Upper lobe of right lung (tissue), 1 donor: ENCODE measurements at places on chromosomes 16 and 17. TPM values are rescaled to one million over a fixed set of nuclear protein-coding genes. Genes with fewer than 3 reads are reported as not detected.

GRCh38 chr16:57208926-57209325 is 22.8 kb downstream of the RSPRY1 start:
- peaks cover 94% of the 10 kb centered on the region for H3K36me3 ChIP-seq
- no peak overlapping the region for H3K4me3 ChIP-seq
- H3K4me1 ChIP-seq, result no peaks in the 10 kb centered on the region
- H3K27ac ChIP-seq, result no peak overlapping the region
- DNase-seq, result no peak

DNA sequence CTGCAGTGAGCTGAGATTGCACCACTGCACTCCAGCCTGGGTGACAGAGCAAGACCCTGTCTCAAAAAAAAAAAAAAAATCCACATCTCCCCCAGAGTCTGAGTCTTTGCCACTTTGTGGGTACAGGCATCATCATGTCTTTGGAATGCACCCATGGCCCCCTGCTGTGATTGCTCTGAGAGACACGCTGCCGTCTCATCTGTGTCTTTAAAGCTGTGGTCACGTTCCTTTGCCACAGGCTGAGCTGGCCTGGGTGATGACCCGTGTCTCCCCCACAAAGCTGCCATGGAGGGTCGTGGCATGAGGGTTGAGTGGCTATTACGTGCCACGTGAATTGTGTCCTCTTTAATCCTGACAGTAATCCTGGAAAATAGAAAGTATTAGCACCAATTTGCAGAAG is 20.2 kb downstream of the CRISPLD2 start:
- H3K4me3 ChIP-seq, result no peak overlapping the region
- peaks cover 5% of the 10 kb centered on the region for H3K27me3 ChIP-seq
- DNase-seq, result no peak

- no peaks in the 10 kb centered on the region for H3K27me3 ChIP-seq
- DNase-seq, result no peak
- H3K27ac ChIP-seq, result no peak overlapping the region
- H3K4me1 ChIP-seq, result peaks cover 19% of the 10 kb centered on the region
- H3K4me3 ChIP-seq, result no peak overlapping the region
These were observed 2.1 kb upstream of the GPS2 start for GRCh38 chr17:7317161-7317803.

GRCh38 chr17:63039342-63039741 is 73.3 kb downstream of the TANC2 start:
- DNase-seq, result no peak
- H3K4me1 ChIP-seq, result peaks cover 5% of the 10 kb centered on the region
- H3K4me3 ChIP-seq, result no peak overlapping the region
- H3K36me3 ChIP-seq, result no peaks in the 10 kb centered on the region
- no peaks in the 10 kb centered on the region for H3K27me3 ChIP-seq

GRCh38 chr16:68372381-68372720 is 61.5 kb downstream of the PRMT7 start:
- H3K4me3 ChIP-seq, result no peak overlapping the region
- DNase-seq, result no peak
- no peak overlapping the region for H3K27ac ChIP-seq
- no peaks in the 10 kb centered on the region for H3K36me3 ChIP-seq
- H3K4me1 ChIP-seq, result no peaks in the 10 kb centered on the region

The CMTM1 gene
- total RNA-seq, result 8.4 TPM

The NUP93 gene
- 57.2 TPM for total RNA-seq

The NEK8 gene
- total RNA-seq, result 8.4 TPM

The TBC1D28 gene
- not detected for total RNA-seq

DNA sequence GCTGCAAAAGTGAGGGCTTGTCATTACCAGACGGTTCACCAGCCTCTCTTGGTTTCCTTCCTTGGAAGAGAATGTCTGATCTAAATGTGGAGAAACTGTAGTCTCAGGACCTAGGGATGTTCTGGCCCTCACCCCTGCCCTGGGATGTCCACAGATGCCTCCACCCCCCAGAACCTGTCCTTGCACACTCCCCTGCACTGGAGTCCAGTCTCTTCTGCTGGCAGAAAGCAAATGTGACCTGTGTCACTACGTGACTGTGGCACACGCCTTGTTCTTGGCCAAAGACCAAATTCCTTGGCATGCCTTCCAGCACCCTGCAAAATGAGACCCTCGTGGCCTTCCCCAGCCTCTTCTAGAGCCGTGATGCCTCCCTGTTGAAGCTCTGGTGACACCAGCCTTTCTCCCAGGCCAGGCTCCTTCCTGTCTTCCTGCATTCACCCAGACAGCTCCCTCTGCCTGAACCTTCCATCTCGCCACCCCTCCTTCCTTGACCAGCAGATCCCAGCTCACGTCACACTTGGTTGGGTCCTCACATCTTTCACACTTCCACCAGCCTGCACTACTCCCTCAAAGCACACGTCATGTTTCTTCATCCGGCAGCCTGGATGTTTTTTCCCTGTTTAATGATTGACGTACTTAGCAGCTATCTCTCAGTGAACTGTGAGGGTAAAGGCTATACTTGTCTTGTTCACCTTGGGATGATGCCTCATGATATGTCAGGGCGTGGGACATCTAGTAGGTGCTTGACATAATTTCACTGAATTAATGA is 4.3 kb downstream of the ZNF768 start:
- no peak overlapping the region for H3K4me3 ChIP-seq
- H3K27me3 ChIP-seq, result no peaks in the 10 kb centered on the region

DNA sequence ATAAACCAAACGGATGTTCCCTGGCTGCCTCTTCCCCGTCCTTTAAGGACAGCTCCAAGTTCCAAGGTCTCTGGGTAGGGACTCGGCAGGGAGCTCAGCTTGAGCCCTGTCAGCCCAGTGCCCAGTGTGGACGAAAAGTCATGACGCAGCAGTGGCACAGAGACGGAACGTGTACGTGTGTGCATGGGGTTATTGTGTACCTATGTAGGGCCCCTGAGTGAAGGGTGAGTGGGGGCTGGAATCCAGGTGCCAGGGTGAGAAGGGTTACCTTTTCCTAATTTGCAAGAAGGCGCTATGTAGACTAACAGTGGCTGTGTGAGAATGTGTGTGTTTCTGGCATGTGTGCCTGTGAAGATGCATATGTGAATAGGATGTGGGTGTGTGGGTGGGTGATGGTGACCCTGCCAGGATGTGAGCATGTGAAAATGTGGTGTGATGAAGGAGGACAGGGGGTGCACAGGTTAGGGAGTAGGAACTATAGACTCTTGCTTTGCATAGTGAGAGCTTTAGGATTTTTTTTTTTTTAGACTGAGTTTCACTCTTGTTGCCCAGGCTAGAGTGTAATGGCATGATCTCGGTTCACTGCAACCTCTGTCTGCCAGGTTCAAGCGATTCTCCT is 6.0 kb downstream of the SCN4A start:
- no peaks in the 10 kb centered on the region for H3K27me3 ChIP-seq
- H3K27ac ChIP-seq, result no peak overlapping the region
- DNase-seq, result no peak
- H3K4me1 ChIP-seq, result peaks cover 4% of the 10 kb centered on the region
- H3K36me3 ChIP-seq, result no peaks in the 10 kb centered on the region
- no peak overlapping the region for H3K4me3 ChIP-seq

GRCh38 chr17:17495536-17496188 is 533 bp downstream of the RASD1 start:
- peak overlapping the region; percentile 68 for H3K4me3 ChIP-seq
- peak; percentile 77 for DNase-seq
- peaks cover 18% of the 10 kb centered on the region for H3K4me1 ChIP-seq

GRCh38 chr17:14803826-14804225 is 461.3 kb downstream of the PMP22 start:
- no peaks in the 10 kb centered on the region for H3K4me1 ChIP-seq
- no peak for DNase-seq
- no peak overlapping the region for H3K27ac ChIP-seq

The KRT9 gene
- not detected for total RNA-seq

- H3K27ac ChIP-seq, result peak overlapping the region; percentile 60
- H3K27me3 ChIP-seq, result no peaks in the 10 kb centered on the region
- H3K36me3 ChIP-seq, result peaks cover 4% of the 10 kb centered on the region
- H3K4me1 ChIP-seq, result no peaks in the 10 kb centered on the region
- peak overlapping the region; percentile 4 for H3K4me3 ChIP-seq
These were observed 87.8 kb downstream of the TUBD1 start for GRCh38 chr17:59804901-59805465.

- no peak for DNase-seq
- H3K27me3 ChIP-seq, result no peaks in the 10 kb centered on the region
- H3K27ac ChIP-seq, result no peak overlapping the region
- peaks cover 8% of the 10 kb centered on the region for H3K4me1 ChIP-seq
These were observed 331.4 kb upstream of the CDH5 start for GRCh38 chr16:66035096-66035495.

DNA sequence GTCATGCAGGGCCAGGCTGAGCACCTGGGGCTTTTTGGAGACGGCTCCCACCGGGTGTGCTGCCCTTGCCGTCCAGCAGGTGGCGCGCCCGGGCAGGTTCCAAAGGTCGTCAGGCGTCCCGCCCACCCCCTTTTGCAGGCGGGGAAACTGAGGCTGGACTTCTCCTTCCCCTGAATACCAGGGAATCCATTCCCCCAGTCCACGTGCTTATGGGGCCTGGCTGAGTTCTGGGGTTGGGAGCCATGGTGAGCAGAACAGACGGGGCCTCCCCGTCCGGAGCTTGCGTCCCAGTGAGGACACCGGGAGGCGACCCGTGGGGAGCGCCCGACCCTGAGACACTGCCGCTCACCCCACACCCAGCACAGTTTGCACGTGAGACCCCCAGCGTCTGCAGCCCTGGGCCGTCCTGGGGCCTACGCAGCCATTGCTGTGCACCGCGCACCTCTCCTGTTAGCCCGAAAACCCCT is 51.8 kb upstream of the JPH3 start:
- H3K27me3 ChIP-seq, result no peaks in the 10 kb centered on the region
- no peak overlapping the region for H3K4me3 ChIP-seq
- peaks cover 8% of the 10 kb centered on the region for H3K4me1 ChIP-seq
- no peak overlapping the region for H3K27ac ChIP-seq
- H3K36me3 ChIP-seq, result no peaks in the 10 kb centered on the region
- DNase-seq, result peak; percentile 75

The CCDC40 gene
- 3.5 TPM for total RNA-seq

The LLGL1 gene
- 11.7 TPM for total RNA-seq

GRCh38 chr16:47046726-47047523 is 73.5 kb upstream of the DNAJA2 start:
- H3K4me3 ChIP-seq, result no peak overlapping the region
- H3K36me3 ChIP-seq, result no peaks in the 10 kb centered on the region
- DNase-seq, result no peak
- no peaks in the 10 kb centered on the region for H3K27me3 ChIP-seq
- no peaks in the 10 kb centered on the region for H3K4me1 ChIP-seq
- no peak overlapping the region for H3K27ac ChIP-seq
